ENCODE measurements at places on chromosomes 1 and 21. TPM values are rescaled to one million over a fixed set of nuclear protein-coding genes. Genes with fewer than 3 reads are reported as not detected.

DNA sequence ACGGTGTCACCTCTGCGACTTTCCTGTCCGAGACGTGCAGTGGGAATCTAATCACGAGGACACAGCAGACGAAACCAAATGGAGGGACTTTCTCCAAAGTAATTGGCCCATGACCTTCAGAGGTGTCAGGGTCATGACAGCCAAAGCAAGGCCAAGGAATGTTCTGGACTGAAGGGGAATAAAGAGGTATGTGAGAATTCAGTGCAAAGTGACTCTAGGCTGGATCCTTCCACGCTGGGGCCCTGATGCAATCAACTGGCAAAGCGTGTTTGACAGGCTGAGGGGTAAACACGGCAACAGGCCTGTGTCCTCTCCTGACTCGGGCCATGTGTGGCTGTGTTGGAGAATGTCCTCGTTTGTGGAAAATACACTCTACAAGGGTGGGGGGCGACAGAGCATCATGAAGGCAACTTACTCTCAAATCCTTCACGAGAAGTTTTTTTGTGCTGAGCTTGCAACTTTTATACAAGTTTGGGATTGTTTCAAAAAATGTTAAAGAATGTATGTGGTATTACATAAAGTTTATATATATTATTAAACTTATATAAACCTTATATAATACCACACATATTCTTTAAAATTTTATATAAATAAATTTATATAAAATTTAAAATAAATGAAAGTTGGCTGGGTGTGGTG lies 1.7 kb downstream of the CFAP74 start:
- no peak overlapping the region for H3K4me3 ChIP-seq
- H3K27ac ChIP-seq: no peak overlapping the region
- no peak for DNase-seq

DNA sequence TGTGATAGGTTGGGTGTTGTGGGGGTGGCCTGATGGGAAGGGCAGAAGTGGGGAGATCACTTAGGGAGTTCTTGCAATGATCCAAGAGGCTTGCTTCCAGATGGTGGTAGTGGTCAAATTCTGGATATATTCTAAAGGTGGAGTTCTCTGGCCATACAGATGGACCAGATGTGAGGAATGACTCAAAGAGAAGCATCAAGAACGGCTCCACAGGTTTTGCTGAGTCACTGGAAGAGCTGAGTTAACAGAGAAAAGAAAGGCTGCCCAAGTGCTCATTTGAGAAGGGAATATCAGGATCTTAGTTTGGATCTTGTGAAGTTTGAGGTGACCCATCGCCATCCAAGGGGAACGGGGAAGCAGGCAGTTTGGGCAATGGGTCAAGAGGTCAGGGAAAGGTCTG lies 192.9 kb upstream of the GALNT2 start:
- H3K36me3 ChIP-seq: no peaks in the 10 kb centered on the region
- H3K27me3 ChIP-seq: no peaks in the 10 kb centered on the region
- H3K4me3 ChIP-seq: no peak overlapping the region
- no peaks in the 10 kb centered on the region for H3K4me1 ChIP-seq

DNA sequence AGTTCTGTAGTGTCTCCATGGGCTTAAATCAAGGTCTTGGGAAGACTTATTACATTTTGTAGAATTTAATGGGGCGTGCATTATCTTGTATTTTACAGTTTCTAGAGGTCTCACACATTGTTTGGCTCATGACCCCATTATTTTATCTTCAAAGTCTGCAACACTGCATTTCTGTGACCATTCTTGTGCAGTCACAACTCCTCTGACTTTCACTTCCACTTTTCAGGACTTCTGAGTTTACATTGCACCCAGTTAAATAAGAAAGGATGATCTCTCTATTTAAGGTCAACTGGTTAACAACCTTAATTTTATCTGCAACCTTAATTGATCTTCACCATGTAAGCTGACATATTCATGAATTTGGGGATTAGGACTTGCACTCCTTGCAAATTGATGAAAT lies 1186.6 kb downstream of the MRPL39 start:
- H3K27me3 ChIP-seq: no peaks in the 10 kb centered on the region
- H3K4me1 ChIP-seq: no peaks in the 10 kb centered on the region
- H3K4me3 ChIP-seq: no peak overlapping the region
- no peak for DNase-seq
- no peaks in the 10 kb centered on the region for H3K36me3 ChIP-seq
- no peak overlapping the region for H3K27ac ChIP-seq

DNA sequence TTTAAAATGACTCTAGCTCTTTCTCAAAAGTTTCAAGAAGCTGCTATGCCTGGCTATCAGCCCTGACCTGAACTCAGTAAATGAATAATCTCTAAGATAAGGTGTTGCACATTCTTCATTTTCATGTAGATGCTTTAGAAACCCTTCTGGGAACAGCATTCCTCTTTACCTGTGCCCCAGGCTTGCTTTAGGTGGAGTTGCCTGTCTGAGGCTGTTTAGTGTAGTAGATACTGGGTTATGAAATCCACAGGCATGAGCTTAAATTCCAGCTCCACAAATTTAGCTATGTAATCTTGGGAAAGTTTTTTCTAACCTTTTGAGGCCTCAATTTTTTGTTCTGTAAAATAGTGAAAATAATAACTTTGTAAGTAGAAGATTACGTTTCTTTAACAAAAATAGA lies 41.6 kb downstream of the ATP6V1G3 start:
- no peaks in the 10 kb centered on the region for H3K4me1 ChIP-seq
- no peak for DNase-seq
- H3K36me3 ChIP-seq: no peaks in the 10 kb centered on the region
- H3K27ac ChIP-seq: no peak overlapping the region
- no peak overlapping the region for H3K4me3 ChIP-seq
- no peaks in the 10 kb centered on the region for H3K27me3 ChIP-seq

- peak; percentile 32 for DNase-seq
- no peak overlapping the region for H3K4me3 ChIP-seq
- no peaks in the 10 kb centered on the region for H3K27me3 ChIP-seq
- peaks cover 3% of the 10 kb centered on the region for H3K4me1 ChIP-seq
- H3K27ac ChIP-seq: peak overlapping the region; percentile 55
Measured at GRCh38 chr1:17527036-17527914, 12.2 kb upstream of the ARHGEF10L start.

DNA sequence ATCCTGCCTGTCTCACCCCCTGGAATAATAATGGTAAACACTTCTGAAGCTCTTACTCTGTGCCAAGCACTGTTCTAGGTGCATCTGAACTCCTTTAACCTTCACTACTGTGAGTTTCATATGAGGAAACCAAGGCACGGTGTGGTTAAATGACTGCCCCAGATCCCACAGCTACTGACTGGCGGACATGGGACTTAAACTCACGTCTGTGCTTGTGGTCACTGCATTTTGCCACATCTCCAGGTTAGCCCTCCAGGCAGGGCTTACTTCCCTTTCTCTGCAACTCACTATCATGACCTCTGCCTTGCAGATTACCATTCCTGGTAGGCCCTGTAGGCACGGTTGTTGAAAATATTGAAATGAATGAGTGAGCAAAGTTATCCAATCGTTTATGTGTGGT lies 83.4 kb downstream of the ADSS2 start:
- H3K27me3 ChIP-seq: no peaks in the 10 kb centered on the region
- no peak overlapping the region for H3K27ac ChIP-seq
- no peak for DNase-seq
- no peak overlapping the region for H3K4me3 ChIP-seq
- H3K36me3 ChIP-seq: no peaks in the 10 kb centered on the region
- no peaks in the 10 kb centered on the region for H3K4me1 ChIP-seq

DNA sequence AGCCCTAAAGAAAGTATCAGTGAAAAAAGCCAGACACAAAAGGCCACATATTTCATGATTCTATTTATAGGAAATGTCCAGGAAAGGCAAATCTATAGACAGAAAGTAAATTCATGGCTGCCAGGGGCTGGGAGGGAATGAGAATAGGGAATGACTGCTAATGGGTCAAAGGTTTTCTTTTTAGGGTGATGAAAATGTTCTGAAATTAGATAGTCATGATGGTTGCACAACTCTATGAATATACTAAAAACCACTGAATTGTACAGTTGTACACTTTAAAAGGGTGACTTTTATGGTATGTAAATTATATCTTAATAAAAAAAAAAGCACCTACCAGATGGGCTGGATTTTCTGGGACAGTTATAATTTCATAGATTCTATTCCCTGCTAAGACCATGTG lies 114.8 kb downstream of the CNIH3 start:
- no peaks in the 10 kb centered on the region for H3K27me3 ChIP-seq
- no peaks in the 10 kb centered on the region for H3K4me1 ChIP-seq
- no peak for DNase-seq
- H3K27ac ChIP-seq: no peak overlapping the region

DNA sequence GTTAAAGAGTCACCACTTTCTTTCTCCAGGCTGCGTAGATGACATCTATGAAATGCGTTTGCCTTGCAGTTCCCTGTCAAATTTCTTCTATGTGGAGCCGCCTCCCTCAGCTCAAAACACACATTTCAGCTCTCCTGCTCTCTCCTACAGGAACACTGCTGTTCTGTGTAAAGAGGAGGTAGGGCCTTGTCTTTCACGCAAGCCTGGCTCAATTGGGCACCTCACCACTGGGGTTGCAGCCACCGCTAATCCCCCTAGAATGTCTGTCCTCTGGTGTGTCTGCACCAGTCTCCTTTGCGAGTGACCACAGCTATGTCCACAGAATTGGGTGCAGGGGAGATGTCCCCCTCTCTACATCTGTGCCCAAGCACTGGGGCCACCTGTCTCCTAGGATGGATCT lies 31.8 kb upstream of the CFHR4 start:
- H3K27me3 ChIP-seq: no peaks in the 10 kb centered on the region
- H3K4me3 ChIP-seq: no peak overlapping the region
- H3K27ac ChIP-seq: no peak overlapping the region

DNA sequence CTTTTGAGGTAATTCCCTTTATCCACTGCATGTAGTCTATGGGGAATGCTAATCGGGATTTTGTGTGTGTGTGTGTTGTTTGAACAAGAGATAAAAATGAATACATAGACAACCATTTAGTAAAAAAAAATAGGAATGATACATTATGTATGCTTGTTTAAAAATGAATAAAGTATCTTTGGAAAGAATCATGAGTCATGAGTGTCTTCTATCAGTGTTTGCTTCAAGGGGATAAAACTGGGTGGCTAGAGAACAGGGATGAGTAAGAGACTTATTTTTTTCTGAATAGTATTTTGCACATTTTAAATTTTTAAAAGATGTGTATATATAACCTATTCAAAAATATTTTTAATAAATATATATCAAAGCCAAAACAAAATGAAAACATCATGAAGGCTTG lies 839.4 kb upstream of the ADGRL4 start:
- H3K27ac ChIP-seq: no peak overlapping the region
- no peak overlapping the region for H3K4me3 ChIP-seq
- H3K27me3 ChIP-seq: no peaks in the 10 kb centered on the region
- H3K4me1 ChIP-seq: no peaks in the 10 kb centered on the region
- H3K36me3 ChIP-seq: no peaks in the 10 kb centered on the region

DNA sequence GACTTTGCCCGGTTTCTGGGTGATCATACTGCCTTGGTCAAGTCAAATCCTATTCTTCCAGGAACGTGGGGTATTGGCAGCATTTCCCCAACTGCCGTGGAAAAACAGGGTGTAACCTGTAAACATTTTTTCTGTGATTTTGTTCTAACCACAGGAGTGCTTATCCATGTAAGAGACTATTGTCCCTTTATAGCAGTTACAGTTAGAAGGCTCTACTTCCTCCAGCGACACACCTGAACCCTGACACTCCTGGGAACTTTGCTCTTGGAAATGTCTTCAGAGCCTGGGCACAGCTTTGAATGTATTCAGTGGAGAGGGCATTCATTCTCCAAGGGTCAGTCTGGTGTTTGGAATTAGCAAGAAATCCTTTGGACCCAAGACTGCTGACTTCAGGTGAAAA lies 26.4 kb upstream of the ARHGEF10L start:
- no peak overlapping the region for H3K4me3 ChIP-seq
- H3K4me1 ChIP-seq: no peaks in the 10 kb centered on the region
- no peaks in the 10 kb centered on the region for H3K27me3 ChIP-seq
- H3K27ac ChIP-seq: no peak overlapping the region
- H3K36me3 ChIP-seq: no peaks in the 10 kb centered on the region

Gene LAMC2
- 2.1 TPM for total RNA-seq

Gene TFB2M
- total RNA-seq: 7.6 TPM

Gene ZNF670
- total RNA-seq: 9.2 TPM

Gene AMY1A
- not detected for total RNA-seq

Gene C4BPA
- not detected for total RNA-seq

Gene CRNN
- total RNA-seq: not detected

Gene TSTD1
- total RNA-seq: 20.3 TPM

Gene RGS1
- 31.5 TPM for total RNA-seq
